IPS DF 6.9 (cell line): ENCODE measurements at places on chromosomes 4 and X.

DNA sequence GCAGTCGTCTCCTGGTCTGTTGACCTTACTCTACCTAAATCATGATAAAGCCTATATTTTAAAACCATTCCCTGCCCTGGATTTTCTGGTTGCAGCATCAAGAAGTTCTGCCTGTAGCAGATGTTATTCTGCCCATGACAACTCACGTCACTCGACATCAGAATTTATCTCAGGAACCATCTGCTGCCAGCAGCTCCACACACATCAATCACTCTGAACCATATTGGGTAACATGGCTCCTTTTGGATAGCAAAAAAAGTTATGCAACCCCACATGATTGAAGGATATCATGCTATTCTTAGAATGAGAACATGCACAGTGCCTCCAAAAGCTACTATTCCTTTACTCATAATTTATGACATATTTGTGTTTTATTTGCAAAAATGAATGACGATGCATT, 341.4 kb downstream of the DHRSX start:
- no peaks in the 10 kb centered on the region for H3K36me3 ChIP-seq
- no peak for DNase-seq
- H3K4me3 ChIP-seq = no peak overlapping the region
- no peaks in the 10 kb centered on the region for H3K4me1 ChIP-seq
- H3K27ac ChIP-seq = no peak overlapping the region

- no peaks in the 10 kb centered on the region for H3K4me1 ChIP-seq
- no peak overlapping the region for H3K27ac ChIP-seq
- DNase-seq = no peak
- peaks cover 2% of the 10 kb centered on the region; the same call in 1 of the 2 replicates for H3K27me3 ChIP-seq
- H3K36me3 ChIP-seq = no peaks in the 10 kb centered on the region
- no peak overlapping the region for H3K4me3 ChIP-seq
Observed at GRCh38 chr4:107736924-107737448, 17.0 kb upstream of the PAPSS1 start.

DNA sequence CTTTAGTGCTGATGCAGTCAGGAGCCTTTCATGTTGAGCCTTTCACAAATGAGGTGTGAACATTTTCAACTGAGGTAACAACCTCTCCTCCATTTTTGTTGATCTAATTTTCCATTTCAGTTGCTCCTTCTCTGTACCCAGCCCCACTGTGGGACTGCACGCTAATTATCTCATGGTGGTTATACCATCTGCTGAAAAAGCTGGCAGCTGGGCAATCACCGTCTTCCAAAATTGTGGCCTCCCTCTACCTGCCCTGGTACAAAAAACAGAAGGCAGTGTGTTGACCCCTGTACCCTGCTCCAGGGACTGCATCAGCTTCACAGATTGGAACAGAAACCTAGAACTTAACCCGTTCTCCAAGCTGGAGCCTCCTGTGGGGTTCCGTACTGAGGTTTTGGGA, 72.4 kb upstream of the LONRF3 start:
- H3K4me1 ChIP-seq = no peaks in the 10 kb centered on the region
- no peak for DNase-seq
- no peak overlapping the region for H3K27ac ChIP-seq
- no peak overlapping the region for H3K4me3 ChIP-seq
- H3K36me3 ChIP-seq = no peaks in the 10 kb centered on the region
- H3K27me3 ChIP-seq = no peaks in the 10 kb centered on the region

DNA sequence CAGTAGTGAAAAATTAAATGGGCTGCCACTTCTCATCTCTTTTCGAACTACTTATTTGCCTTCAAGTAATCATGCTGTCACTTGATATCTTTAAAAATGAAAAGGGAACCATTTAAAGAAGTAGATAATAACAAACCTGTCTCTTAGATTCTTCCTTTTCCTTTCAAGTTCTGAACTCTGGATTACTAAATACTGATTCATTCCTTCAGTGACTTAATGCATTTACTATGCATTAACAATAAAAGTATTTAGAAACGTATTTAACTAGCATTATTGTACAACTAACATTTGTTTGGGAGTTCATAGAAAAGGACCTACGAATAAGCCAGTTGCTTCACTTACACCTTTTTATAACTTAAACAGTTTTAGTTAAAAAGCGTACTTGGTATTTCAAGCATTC, 61.1 kb upstream of the RAB33B start:
- no peak overlapping the region for H3K27ac ChIP-seq
- no peaks in the 10 kb centered on the region; the same call in 1 of the 2 replicates for H3K27me3 ChIP-seq
- no peaks in the 10 kb centered on the region for H3K4me1 ChIP-seq
- H3K4me3 ChIP-seq = no peak overlapping the region
- DNase-seq = no peak
- H3K36me3 ChIP-seq = no peaks in the 10 kb centered on the region; the same call in 1 of the 2 replicates

DNA sequence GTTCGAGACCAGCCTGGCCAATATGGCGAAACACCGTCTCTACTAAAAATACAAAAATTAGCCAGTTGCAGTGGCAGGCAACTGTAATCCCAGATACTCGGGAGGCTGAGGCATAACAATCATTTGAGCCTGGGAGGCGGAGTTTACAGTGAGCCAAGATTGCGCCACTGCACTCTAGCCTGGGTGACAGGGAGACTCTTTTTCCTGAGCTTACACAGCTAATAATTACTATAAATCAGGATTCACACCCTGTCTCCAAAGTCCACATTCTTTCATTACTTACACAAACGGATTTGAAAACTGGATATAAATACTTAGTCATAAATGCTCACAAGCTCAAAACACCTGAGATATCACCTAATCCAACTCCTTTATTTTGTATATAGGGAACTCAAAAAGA, 151.6 kb downstream of the LRBA start:
- no peaks in the 10 kb centered on the region for H3K36me3 ChIP-seq
- H3K4me1 ChIP-seq = no peaks in the 10 kb centered on the region
- no peaks in the 10 kb centered on the region for H3K27me3 ChIP-seq
- no peak overlapping the region for H3K4me3 ChIP-seq
- no peak for DNase-seq

- no peaks in the 10 kb centered on the region for H3K36me3 ChIP-seq
- no peak overlapping the region for H3K4me3 ChIP-seq
- no peaks in the 10 kb centered on the region for H3K4me1 ChIP-seq
- H3K27ac ChIP-seq = no peak overlapping the region
Observed at GRCh38 chr4:2370597-2371320, 47.7 kb downstream of the ZFYVE28 start.

- no peaks in the 10 kb centered on the region for H3K27me3 ChIP-seq
- no peak overlapping the region for H3K27ac ChIP-seq
- no peak overlapping the region for H3K4me3 ChIP-seq
- no peak for DNase-seq
- H3K4me1 ChIP-seq = no peaks in the 10 kb centered on the region
Observed at GRCh38 chr4:184568770-184569169, 80.5 kb downstream of the CASP3 start.

DNA sequence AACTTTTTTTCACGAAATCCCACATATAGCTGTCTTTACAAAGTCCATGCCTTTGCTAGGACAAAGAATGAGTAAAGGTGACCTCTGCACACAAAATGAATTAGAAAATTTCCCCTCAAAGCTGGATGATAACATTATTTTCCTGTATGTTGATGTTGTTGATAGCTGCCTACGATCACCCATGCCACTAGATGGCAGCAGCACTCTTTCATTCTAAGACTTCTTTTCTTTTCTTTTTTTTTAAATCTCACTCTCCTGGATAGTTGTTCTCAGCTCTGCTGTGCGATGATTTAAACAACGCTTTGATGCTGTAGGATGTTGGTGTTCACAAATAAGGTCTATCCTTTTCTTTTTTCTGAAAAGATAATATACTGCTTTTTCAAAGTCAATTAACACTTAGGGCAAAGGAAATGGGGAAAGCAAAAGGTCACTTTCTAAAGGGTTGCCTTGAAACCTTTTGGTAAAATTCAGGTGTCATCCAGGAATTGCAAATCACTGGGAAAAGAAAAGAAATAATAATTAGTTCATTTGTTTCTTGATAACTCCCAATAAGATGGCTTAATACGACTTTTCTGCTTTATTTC, 266.8 kb downstream of the C4orf33 start:
- H3K27me3 ChIP-seq = no peaks in the 10 kb centered on the region
- DNase-seq = peak; percentile 50
- H3K27ac ChIP-seq = no peak overlapping the region

GRCh38 chr4:105257817-105258495, 111.3 kb downstream of the TET2 start:
- DNase-seq = no peak
- no peak overlapping the region for H3K4me3 ChIP-seq
- H3K4me1 ChIP-seq = no peaks in the 10 kb centered on the region
- no peak overlapping the region for H3K27ac ChIP-seq
- no peaks in the 10 kb centered on the region for H3K36me3 ChIP-seq

GRCh38 chr4:184416913-184417734, 57.2 kb downstream of the IRF2 start:
- no peaks in the 10 kb centered on the region for H3K4me1 ChIP-seq

DNA sequence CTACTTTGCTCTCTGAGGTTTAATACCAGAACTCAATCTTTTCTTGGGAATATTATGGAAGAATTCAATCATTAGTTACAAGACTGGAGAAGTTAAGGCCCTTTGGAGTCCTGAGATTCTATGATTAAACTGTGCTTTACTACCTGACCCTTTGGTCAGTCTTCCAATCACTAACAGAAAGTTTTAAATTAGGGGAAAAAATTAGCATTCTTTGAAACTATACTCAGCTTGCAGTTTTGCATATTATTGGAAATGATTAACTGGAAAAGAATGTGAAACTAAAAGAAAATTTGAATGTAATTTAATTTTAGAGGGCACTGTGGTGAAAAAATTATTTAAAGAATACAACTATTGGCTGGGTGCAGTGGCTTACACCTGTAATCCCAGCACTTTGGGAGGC, 18.7 kb upstream of the GPR34 start:
- no peak overlapping the region for H3K4me3 ChIP-seq
- DNase-seq = no peak
- H3K36me3 ChIP-seq = no peaks in the 10 kb centered on the region
- no peak overlapping the region for H3K27ac ChIP-seq
- H3K4me1 ChIP-seq = no peaks in the 10 kb centered on the region

- no peaks in the 10 kb centered on the region for H3K36me3 ChIP-seq
- H3K4me3 ChIP-seq = no peak overlapping the region
- DNase-seq = peak; percentile 31
- H3K27me3 ChIP-seq = no peaks in the 10 kb centered on the region
- H3K4me1 ChIP-seq = no peaks in the 10 kb centered on the region
- H3K27ac ChIP-seq = no peak overlapping the region
Observed at GRCh38 chrX:36950495-36951253, 57.5 kb upstream of the FAM47C start.

DNA sequence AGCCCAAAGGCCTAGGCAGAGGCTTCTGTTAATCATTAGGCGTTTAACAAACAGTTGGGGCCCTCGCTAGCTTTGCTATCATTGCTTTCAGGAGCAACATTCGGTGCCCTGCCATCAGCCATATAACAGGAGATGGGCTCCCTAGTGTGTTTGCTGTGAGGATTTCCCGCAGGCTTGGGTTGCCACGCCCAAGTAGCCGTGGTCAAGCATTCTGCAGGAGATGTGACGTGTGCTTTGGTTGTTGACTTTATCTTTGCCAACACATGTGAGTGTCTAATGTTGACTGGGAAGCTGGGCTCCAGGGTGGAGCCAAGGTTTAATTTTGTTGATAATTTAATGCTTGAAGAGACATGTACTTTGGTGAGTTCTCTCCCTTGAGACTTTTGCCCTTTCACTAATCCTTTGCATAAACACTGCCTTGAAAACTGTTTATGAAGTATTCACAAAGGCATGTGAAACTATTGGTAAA, 184.6 kb upstream of the KIT start:
- H3K4me1 ChIP-seq = no peaks in the 10 kb centered on the region
- no peaks in the 10 kb centered on the region for H3K27me3 ChIP-seq
- DNase-seq = no peak

DNA sequence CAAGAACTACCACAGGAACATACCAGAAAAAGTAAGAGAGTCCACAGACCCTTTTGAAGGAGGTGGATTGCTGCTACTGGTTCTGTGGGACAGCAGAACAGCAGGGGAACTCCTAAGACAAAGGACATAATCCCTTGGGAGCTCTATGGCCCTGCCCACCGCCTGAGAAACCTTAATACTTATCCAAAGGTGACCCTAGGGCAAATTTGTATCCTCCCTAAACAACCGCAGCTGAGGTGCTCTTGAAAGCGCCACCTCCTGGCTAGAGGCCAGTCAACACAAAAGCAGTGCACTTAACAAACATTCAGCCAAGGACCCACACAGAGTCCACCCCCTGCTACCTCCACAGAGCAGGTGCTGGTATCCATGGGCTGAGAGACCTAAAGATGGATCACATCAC, 136.8 kb downstream of the ADAM29 start:
- H3K27me3 ChIP-seq = no peaks in the 10 kb centered on the region
- peak; percentile 61 for DNase-seq
- no peak overlapping the region for H3K27ac ChIP-seq
- no peak overlapping the region for H3K4me3 ChIP-seq
- 0 out of 2 replicates have a peak, but pooled peaks cover 1% of the 10 kb centered on the region for H3K4me1 ChIP-seq
- H3K36me3 ChIP-seq = no peaks in the 10 kb centered on the region

DNA sequence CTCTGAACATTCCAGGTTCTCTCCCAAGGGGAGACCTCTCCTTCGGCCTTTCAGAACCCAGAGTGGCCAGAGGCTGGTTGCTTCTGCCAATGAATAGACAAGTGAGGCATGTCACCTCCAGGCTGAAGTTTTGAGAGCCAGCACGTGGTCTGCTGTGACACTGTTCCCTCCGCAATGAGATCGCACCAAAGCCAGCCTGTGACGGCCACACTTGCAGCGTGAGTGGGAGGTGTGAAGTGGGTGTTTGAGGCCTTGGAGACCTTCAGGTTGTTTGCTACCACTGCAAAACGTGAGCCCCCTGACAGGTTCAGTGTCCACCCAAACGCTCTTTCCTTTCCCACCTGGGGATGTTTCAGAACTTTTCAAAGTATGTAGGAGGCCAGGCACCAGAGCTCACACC, 81.0 kb downstream of the WFS1 start:
- no peaks in the 10 kb centered on the region for H3K27me3 ChIP-seq
- H3K4me1 ChIP-seq = peaks cover 2% of the 10 kb centered on the region; the same call in 1 of the 2 replicates
- H3K36me3 ChIP-seq = no peaks in the 10 kb centered on the region

DNA sequence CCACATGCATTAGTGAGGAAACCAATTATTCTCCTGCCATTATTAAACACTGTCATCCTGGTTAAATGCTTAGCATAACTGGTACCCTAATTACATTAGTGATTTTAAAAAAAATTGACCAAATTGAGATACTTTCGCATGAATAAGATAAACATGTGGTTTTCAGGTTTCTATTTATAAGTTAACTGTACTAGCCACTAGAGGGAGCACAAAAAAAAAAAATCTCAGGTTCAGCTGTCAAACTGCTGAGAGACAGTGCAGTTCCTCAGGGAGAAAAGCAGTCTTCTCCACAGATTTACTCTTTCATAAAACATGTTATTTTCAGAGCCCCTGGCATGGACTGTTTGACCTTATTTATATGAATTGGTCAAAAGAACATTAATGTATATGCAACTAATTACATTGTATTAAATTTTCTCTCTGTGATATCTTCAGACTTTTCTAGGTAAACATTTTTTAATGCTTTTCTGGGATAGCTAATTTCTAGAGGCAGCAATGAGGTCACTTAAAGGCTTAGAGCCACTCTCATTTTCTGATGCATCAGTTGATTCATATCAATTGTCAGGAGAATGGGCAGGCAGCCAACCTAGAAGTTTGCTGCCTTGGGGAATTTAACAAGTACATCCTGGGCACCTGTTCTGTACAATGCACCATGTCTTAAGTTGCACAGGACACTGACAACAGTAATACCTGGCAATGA, 167.5 kb downstream of the CDS1 start:
- H3K4me3 ChIP-seq = no peak overlapping the region
- H3K27me3 ChIP-seq = no peaks in the 10 kb centered on the region
- no peaks in the 10 kb centered on the region for H3K4me1 ChIP-seq
- H3K36me3 ChIP-seq = peaks cover 8% of the 10 kb centered on the region; the same call in 1 of the 2 replicates
- no peak for DNase-seq
